Activated T-cell treated with anti-CD3 and anti-CD28 coated beads, Interleukin-2, amount 50 U/mL, for 72 hours (primary cell): ENCODE measurements at places on chromosomes 2 and 18. TPM values are rescaled to one million over a fixed set of nuclear protein-coding genes. Genes with fewer than 3 reads are reported as not detected.
A peak's percentile ranks its signal among the peaks of the same experiment; 100 is the strongest.

DNA sequence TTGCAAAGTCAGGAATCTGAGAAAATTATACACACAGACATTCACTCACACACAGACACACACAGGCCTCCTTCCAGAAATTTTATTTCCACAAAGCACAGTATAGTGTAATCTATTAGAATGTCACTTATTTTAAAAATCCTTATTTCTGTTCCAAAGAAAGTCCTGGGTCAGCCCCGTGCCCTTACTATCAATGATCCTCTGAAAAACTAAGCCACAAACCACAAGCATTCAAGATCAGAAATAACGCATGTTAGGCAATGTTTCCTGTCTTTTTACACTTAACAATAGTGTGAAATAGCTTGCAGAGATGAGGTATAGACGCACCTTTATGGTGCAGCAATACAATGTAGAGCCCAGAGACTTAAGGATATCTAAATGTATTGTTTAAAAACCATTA is 25.8 kb downstream of the TBC1D8 start:
- no peak for DNase-seq

DNA sequence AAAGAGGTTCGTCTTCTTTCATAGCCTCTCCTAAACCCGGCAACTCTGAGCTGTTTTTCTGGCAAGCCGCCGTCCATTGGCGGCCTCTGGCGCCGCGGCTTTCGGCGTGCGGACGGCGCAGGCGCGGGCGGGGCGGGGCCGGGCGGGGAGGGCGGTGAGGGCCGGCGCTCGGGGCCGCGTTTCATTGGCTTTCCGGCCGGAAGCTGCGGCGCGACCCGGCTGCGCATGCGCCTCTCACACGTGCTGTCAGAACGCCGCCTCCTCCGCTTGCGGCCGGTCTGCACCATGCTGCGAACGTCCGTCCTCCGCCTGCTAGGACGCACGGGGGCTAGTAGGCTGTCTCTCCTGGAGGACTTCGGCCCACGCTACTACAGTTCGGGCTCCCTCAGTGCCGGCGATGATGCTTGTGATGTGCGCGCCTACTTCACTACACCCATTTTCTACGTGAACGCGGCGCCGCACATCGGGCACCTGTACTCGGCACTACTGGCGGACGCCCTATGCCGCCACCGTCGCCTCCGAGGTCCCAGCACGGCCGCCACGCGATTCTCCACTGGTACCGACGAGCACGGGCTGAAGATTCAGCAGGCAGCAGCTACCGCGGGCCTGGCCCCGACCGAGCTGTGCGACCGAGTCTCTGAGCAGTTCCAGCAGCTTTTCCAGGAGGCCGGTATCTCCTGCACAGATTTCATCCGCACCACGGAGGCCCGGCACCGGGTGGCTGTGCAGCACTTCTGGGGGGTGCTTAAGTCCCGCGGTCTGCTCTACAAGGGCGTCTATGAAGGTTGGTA is at the start of gene MARS2:
TSS of gene MARS2 (plus strand) at position 249 of the 791 bp plus-strand sequence. CDS start at position 286, 37 bp downstream.
- DNase-seq = peak; percentile 95

DNA sequence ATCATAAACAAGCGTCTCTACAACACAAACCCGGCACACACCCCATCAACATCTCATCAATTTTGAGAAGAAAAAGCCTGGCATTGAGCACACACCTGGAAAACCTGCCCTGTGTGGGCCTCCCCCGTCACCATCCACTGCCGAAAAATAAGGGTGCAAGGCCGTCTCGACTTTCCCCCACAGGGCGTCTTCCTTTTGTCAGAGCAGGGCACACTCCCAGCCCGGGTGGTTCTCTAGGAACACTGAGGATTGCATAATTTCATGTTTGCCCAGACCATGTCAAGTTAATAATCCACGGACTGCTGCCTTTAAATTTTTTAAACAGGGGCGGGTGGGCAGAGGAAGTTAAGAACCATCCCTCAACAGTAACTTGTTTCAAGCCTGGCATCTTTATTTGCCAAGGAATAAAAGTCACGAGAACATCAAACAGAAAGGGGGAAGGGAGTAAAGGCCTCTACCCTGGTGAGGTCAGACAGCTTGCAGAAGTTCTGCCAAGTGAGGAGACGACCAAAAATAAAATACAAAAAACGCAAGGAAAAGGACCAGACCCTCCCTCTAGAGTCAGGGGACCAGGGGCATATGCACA is 2.1 kb downstream of the TFCP2L1 start:
- no peak for DNase-seq

- no peak for DNase-seq
Measured at GRCh38 chr2:240494194-240494793, 58.8 kb downstream of the GPC1 start.

- no peak for DNase-seq
Measured at GRCh38 chr2:239856620-239857285, 168.4 kb downstream of the NDUFA10 start.

ERMN gene
- total RNA-seq = 2.8 TPM

CD226 gene
- total RNA-seq = 81.8 TPM

TM4SF20 gene
- total RNA-seq = not detected

LYG2 gene
- total RNA-seq = not detected
